ENCODE measurements at places on chromosomes 2 and 18. TPM values are rescaled to one million over a fixed set of nuclear protein-coding genes. Genes with fewer than 3 reads are reported as not detected.
A peak's percentile ranks its signal among the peaks of the same experiment; 100 is the strongest.

DNA sequence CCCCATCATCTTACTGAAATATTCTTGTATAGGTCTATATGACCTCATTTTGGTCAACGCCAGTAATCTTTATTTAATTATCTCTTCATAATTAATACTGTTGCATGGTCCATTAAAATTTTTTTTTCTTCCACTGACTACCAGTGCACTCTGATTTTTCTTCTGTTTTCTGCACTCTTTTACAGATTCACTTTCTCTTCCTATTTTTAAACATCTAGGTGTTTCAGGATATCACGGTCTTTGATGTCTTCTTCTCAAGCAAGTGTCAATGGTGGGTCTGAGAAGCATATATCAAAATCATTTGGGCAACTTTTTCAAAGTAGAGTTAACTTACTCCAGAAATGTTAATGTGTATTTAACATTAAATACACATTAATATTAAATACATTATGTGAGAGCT lies 51.4 kb downstream of the CCDC141 start:
- no peak for DNase-seq

STPG4 gene
- not detected for total RNA-seq

TMEM182 gene
- total RNA-seq, result 174 TPM

ALPG gene
- not detected for total RNA-seq

GRCh38 chr2:64860276-64860885 lies 128.8 kb upstream of the SLC1A4 start:
- DNase-seq, result no peak

DNA sequence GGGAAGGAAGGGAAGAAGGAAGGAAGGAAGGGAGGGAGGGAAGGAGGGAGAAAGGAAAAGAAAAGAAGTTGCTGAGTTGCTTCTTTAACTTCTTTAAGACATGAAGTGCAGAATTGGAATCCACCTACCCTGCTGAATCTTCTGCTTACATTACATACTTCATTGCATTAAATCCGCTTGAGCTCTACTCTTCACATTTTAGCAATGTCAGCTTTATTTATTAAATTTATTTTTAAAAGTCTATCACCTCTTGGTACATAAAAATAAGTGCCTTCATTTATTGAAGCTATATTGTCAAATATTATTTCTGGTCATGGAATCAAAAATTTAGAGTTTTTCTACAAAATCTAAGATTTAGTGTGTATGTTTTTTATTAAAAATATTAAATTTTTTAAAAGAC lies 284.6 kb downstream of the CCDC102B start:
- DNase-seq, result no peak

- no peak for DNase-seq
These were observed 52.0 kb downstream of the HAUS1 start for GRCh38 chr18:46156124-46156745.

DNA sequence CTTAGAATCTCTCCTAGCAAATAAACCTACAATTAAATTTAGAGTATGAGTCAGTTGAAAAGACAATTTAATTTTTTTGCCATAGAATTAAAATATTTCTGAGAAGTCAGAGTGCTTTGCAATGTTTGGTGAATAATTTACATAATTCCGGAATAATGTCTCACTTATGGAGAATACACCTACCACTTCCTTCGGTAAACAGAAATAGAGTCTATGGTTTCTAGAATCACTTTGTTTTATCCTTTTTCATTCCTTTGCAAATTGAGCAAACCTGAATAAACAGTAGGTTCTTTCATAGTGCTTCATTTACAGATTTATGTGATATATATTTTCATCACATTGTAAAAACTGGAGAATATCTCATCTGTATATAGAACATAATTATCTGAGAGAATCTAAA lies 211.7 kb downstream of the PMAIP1 start:
- no peak for DNase-seq

DNA sequence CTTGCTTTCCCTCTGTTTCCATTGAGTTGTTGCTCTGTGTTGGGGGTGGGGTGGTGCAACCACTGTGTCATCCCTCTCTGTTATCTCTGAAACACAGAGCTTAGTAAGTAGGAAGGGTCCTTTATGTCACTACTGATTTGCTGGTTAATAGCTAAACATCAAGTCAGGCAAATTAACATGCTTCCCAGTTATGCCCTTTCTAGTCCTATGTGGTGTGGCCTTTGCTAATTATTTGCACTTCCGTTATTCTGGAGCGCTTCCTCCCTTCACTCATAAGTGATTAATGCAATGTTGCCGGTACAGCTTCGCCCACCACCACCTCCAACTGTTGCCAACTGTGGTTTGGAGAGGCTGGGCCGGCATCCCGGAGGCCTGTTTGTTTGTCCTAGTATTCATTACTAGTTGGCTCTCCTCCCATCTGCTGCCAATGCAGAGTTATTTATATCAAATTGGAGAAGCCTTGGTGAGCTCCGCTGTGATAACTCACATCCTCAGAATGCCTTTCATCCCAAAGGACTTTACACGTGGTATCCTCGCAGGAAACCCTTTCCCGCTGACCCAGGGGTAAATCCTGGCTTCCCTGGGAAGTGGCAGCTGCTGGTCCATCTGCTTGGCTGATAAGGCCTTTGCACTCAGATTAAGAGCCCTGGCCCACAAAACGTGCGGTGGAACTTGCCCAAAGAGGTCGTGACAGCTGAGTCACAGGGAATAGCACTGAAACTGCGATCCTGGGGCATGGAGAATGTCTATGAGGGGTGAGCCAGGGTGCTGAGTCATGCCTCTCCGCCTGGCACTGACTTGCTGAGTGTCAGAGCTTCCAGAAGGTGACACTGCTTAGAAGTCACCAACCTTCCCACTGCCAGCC lies 72.0 kb upstream of the ZCCHC2 start:
- peak; percentile 63 for DNase-seq

DNA sequence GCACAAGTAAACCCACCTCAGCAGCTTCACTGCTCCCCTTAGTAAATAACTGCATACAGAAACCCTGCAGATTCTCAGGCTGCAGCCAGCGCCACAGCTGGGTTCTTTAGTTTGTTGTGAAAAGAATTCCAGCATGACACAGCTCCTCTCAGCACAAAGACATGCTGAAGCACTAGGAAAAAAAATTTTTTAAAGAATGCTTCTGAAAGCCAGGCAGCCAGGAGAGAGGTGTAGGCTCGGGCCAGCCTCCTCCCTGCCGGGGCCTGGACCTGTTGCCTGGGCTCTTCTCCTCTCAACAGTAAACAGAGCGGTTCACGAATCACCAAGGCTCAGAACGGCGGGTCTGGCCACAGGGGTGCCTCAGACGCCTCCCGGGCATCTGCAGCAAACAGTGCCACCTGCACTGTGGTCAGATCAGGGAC lies 95.7 kb upstream of the POU3F3 start:
- DNase-seq, result no peak

DNA sequence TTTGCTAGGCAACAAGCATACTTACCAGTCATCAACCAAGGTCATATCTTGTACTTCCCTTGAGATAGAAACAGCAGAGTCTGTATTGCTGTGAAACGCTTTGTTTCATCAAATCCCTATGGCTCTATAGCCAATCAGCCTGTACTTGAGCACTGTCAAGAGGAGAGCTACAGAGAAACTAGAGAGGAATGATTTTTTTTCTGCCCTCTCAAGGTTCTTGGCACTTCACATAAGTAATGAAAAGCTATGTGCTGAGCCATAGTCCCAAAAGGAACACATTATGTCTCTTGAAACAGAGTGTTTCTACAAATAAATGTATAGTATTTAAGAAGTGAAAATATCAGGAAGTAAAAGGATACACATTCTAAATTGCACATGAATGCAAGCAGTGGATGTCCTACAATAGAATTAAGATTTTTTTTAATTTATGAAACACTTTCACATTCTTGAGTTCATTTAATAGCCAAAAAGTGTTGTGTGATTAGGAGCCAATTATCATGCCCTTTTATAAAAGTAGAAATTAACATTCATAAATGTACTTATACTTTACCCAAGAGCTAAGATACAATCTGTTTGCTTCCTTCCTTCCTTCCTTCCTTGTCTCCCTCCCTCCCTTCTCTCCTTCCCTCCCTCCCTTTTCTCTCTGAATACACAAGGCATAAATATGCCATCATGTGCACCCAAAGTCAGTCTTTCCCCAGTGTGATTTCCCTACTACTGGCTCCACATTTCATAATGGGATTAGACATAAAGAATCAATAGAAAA lies 131.8 kb downstream of the CSRNP3 start:
- DNase-seq, result no peak

- DNase-seq, result no peak
These were observed 194.1 kb upstream of the FANCL start for GRCh38 chr2:58435246-58435645.

GRCh38 chr2:74741629-74742028 lies 87.6 kb downstream of the SEMA4F start:
- DNase-seq, result no peak

DNA sequence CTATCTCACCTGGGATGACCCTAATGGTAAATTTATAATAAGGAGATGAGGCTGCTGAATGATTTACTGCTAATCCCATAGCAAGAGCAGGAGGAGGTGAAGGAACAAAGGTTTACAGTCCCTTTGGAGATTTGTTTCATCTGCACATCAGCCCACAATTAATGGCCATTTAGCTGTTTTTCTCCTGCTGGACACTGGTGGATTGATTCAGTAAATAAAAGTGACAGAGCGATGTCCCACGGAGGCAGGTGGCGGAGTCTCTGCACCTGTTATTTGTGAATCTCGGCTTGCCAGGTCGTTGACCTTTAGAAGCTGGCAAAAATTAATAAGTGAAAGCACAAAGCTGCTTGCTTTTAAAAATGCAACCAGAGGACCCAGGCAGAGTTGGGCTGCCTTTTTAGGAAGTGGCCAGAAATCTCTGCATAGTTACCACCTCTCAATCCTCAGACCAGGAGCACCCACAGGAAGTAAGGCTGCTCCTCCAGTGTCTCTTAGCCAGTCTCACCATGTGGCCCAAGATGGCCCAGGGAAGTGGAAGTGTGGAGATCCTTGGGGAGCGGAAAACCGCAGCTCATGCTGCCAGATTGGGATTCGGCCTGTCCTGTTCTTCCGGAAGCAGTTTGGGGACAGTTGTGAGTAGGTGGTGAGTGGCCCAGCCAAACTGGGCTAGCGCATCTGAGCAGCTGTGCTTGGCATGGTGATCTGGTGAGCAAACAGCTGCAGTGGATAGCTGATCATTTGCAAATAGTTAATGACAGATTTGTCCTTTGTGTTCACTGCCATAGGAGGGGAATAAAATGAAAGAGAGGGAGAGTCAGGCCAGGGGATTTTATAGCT lies 1005.7 kb upstream of the PIK3C3 start:
- no peak for DNase-seq

- DNase-seq, result peak; percentile 60
These were observed 1.3 kb upstream of the DPYSL5 start for GRCh38 chr2:26846334-26847306.

PRPF40A gene
- 33.8 TPM for total RNA-seq

GRCh38 chr2:68246396-68246795 lies 5.9 kb downstream of the PPP3R1 start:
- DNase-seq, result no peak

ITM2C gene
- total RNA-seq, result 25.5 TPM

DNA sequence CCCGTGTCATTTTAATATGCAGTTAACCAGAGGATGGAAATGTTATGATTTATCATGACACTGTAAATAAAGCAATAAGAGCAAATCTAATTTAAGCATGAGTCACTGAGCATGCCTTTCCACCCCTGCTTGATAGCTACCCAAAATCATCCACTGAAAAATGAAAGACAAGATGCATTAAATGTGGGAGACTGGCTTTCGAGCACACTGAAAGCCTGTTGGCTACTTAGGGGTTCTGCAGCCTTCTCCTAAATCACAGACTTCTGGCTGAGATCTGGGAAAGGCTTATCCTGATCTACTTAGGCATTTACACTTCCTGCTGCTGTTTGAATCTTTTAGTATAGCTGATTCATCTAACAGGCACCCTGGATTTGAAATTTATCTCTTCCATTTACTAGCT lies 778.3 kb upstream of the CDH7 start:
- no peak for DNase-seq

DNA sequence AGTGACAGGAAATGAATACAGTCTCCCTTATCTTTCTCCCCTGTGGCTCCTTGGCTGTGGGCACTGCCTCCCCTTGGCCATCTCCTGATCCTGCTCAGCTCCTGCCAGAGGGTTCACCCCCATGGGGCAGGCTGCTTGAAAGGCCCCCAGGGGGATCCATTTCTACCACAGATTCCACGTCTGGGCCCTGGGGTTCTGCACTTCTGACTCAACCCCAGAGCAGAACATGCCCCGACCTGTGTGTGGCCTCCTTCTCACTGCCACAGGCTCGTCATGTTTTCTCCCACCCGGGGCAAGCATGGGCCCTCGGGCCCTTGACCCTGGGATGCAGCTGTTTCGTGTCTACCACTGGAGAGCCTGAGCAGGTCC lies 122.2 kb downstream of the ACKR3 start:
- DNase-seq, result no peak

DNA sequence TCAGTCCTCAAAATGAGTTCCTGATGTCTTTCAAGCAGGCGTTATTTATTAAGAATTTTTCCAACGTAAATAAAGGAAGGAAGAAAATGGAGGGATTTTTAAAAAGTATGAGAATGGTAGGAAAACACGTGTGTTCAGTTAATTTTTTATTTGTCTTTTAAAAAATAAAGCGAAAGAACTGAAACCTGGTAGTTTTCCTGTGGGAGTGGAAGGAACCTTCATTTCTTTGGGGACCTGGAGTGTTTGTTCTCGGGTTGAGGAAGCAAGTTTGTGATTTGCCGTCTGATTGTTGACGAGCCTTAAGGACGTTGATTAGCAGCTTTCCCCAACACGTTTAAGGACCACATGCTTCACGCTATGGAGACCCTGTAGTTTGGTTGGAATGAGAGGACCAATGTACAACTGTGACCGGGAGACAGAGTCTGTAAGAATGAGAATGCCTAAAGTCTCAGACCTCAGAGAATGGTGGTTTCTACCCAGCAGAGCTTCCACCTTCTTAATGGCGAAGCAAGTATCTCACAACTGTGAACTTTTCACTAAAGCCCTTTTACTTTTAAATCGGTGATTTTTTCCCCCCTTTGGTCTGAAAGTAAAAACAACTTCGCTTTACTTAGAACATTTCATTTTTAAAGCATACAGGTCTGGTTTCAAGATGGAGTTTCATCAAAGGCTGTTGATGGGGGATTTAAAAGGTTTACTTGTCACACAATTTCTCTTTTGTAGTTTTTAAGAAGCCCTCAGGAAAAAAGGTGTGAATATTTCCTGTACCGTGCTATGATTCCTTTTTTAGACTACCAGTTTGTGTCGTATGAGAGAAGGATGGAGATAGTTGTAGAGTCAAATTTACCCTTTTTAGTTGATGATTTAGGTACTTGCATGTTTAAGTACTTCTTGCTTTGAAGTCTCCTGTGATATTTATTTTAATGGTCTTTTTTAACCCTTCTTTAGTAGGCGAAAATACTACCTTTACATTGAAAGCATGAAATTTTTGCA lies 1.4 kb downstream of the TTC39C start:
- DNase-seq, result no peak

GRCh38 chr2:24820598-24821432 lies 27.6 kb downstream of the CENPO start:
- peak; percentile 12 for DNase-seq

All from left ventricle myocardium inferior (tissue), 1 donor.